ENCODE measurements at places on chromosomes 6 and 20.

DNA sequence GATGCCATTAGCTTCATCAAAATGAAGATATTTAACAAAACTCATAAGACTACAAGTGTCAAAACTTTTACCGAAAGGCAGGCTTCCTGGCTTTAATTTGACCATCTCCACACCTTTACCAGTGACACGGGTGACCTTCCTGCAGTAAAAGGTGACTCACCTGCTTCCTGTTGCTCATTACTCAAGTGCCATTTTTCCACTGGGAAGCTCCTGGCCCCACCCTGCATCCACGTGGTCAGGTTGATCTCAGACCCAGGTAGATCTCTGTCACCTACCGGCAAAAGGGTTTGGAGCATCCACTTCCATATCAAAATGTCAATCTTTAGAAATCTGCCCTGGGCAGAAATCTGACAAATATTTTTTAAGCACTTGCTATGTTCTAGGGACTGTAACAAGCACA is 31.9 kb upstream of the CDH4 start:
- no peak for DNase-seq

- no peak for DNase-seq
Observed at GRCh38 chr20:53613748-53614147, 20.1 kb upstream of the ZNF217 start.

DNA sequence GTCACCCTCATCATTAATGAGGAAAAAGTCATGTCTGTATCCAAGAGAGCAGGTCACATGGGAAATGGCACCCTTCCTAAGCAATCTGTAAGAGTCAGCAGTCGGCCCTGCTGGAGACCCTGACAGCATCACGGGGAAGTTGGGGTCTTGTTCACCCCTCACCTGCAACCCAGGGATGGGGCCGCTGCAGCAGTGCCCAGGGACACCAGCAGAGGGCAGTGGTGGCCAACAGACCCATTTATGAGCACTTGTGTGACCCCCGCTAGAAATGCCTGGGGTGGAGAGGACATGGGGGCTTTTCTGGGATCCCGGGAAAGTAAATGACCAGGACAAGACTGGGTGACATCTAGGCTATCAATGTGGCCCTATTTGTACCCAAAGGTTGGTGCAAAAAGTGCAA is 35.9 kb downstream of the ANKRD60 start:
- DNase-seq = no peak

DNA sequence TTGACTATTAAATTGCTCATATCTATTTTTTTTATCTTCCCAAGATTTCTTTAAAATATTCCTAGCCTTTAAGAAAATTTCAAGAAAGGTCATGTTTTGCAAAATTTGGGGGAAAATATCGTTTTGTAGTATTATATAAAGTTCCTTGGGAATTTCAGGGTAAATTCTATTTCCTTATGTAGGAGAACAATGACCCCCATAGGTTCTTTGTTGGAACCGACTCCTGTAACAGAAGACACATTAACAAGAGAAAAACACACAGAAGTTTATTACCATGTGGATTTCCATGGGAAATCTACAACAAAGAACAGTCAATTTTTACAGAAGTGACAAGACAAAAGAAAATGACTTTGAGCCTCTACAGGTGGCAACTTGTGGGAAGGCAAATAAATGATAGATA is 68.1 kb downstream of the ADGB start:
- no peak for DNase-seq

DNA sequence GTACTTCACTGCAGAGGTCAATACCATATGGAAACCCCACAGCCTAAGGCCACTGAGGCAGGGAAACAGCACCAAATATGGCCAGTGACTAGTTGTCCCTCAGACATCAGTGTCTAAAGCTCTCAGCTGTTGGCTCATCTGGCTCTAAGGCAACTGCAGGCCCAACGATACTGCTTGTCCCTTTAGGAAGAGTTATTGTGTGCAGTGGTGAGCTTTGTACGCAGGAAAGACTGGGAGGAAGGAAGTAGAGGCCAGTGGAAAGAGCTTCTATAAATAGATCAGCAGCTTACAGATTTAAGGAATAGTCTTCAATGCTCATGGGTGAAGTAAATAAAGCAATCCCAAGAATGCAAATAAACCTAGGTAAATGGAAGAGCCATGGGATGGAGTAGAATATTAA is 29.3 kb downstream of the DNAAF9 start:
- no peak for DNase-seq

GRCh38 chr6:147909640-147910039 is 401.1 kb downstream of the SAMD5 start:
- no peak for DNase-seq

- DNase-seq = no peak
Observed at GRCh38 chr6:14094721-14095120, 22.9 kb upstream of the CD83 start.

GRCh38 chr6:14118091-14118439 is 493 bp downstream of the CD83 start:
- no peak for DNase-seq

GRCh38 chr20:32366380-32366779 is 8.2 kb downstream of the ASXL1 start:
- no peak for DNase-seq

DNA sequence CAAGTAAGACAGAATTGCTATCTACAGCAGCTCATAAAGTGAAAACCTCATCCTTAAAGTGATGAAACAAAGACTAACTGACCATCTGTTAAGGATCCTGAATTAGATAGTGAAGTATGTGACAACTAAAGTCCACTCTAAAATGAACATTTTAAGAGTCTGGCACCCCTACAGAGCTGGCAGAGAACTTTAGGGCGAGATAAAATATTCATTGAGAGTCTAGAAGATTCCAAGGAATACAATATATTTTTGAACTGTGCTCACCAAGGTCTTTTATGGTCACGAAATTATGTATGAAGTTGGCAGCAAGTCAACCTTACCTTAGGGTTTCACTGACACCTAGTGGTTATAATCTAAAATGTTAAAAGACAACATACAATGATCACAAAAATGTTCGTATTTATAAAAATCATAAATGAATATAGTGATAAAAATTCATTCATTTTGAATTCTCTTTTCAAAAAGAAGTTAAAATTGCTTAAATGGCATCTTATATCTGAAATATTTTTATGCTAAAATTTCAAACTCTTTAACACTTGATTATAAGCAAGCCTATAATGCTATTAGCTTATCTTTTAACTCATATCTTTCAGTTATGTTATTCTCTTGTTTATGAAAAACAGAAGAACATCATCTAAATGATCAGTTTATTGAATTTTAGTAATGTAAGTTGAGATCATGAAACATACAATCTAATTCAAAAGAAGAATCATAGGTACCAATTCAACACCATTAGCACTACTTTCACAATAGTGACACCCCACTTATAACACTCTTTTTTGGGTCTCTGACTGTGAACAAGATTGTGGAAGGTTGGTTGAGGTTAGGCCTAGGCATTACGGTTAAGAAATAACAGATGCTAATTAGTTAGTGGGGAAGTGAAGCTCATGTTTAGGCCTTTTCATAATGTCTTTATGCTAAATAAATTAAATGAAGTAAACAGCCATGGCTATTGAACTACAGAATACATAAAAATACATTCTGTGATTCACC is 27.5 kb downstream of the RSPH3 start:
- no peak for DNase-seq

GRCh38 chr6:107822176-107823046 is 1.7 kb downstream of the SCML4 start:
- DNase-seq = no peak

- no peak for DNase-seq
Observed at GRCh38 chr6:43890197-43891062, 120.4 kb downstream of the VEGFA start.

GRCh38 chr6:151958332-151958731 is 150.8 kb downstream of the ESR1 start:
- no peak for DNase-seq

DNA sequence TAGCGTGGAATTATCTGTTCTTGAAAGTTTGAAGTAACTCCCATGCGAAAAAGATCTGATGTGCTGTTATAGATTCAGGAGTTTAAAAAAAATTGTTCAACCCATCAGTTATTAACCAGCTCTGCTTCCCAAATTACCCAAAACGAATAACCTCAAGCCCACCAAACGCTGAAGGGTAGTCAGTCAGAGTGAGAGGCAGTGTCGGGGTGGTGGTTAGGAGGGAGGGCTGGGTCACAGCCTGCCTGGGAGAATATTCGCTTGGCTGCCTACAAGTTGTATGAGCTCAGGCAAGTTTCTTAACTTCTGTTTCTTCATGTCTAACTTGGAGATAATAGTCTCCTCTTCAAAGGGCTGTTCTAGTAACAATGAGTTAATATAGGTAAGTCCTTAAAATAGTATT is 114.6 kb downstream of the JPH2 start:
- DNase-seq = no peak

- DNase-seq = no peak
Observed at GRCh38 chr6:135880066-135880972, 28.8 kb downstream of the PDE7B start.

DNA sequence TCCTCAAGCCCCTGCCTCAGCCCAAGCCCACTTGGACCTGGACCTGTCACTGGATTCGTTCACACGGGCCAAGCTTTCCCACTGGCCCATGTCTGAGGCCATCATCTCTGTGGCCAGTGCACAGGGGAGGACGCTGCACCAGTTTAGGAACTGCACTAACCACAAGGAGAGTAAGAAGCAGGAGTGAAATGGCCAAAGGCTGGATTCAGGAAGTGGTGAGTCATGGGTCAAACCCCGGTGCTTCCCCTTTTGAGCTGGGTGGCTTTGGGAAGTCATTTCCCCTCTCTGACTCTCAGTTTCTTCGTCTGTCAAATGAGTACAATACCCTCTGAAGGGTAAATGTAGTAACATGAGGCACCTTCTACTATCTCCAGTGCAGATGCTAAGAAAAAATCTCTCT is 87.9 kb downstream of the CD40 start:
- no peak for DNase-seq

DNA sequence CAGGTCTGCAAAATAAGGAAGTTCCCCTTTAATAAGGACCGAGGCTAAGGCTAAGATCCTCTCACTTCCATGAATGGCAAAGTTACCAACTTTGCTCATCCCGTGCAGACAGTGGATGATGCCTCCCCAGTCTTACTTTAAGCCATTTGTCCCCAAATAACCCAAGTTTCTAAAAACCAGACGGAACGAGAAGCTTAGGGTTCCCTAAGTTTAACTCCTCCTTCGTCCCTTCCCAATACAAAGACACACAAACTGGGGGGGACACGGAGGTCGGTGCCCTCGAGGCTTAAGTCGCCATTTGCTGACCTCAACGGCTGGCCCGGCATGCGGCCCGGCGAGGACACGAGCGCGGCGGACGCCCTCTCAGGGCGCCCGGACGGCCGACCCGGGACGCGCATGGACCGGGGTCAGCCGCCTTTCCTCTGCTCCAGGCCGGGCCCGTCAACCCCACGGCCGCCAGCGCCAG is 527 bp downstream of the FBXO30 start:
- no peak for DNase-seq

- no peak for DNase-seq
Observed at GRCh38 chr6:100346828-100347227, 117.9 kb downstream of the SIM1 start.

DNA sequence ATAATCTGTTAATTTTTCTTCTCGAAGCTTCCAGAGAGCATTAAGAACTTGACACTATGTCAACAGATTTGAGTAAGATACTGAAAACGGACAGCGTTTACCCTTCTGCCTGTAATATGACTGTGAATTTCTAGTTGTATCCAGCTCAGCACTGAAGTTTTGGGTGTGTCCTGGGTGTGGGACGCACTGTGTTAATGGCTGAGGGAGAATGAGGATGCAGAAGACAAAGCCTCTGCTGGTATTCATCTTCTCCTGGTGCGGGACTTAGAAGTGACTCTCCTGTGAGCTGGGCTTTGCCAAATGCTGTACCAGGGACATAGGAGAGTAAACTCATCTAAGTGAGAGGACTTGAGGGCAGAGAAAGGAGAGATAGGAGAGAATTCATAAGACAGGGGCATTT is 90.3 kb upstream of the CLDN20 start:
- no peak for DNase-seq

- no peak for DNase-seq
Observed at GRCh38 chr6:102742754-102743356, 1349.3 kb downstream of the GRIK2 start.

DNA sequence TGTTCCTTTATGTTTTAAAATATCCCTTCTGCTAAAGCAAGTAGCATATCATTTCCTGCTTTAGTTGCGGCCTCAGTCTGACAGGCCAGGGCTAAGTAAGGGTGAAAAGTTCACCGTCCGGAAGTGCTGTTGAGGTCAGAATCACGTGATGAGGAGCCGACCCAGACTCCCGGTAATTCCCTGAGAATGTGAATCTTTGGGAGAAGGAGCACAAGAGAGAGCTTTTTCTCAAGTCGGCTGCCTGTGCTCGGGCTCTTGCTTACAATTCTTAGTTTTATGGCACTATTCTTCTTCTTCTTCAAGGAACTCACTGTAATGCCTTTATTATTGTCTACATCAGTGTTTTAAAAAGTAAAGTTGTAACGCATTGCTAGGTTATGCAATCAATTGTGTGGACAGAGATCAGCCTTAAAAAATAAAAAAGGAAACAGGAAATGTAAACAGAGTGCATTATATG is 309.3 kb downstream of the PRL start:
- no peak for DNase-seq

- DNase-seq = no peak
Observed at GRCh38 chr6:108531332-108531731, 29.4 kb upstream of the FOXO3 start.

DNA sequence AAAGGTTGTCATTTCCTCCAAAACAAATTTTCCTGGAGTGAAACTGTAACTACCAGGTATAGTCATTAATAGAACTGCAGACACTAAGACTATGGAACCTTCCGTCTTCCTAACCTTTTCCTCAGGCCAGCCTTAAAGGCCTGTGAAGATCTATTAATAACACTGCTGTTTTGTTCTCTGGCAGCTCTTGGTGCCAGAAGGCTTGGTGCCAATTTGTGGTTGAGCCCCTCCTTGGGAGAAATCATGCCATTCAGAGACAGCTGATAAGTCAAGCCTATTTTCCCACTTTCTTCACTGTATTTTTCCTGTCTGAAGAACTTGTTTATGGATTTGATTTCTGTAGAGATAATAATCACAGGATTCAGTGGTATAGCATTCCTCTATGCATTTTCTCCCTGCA is 64.8 kb downstream of the HCRTR2 start:
- no peak for DNase-seq

GRCh38 chr20:15613530-15613929 is 959.7 kb downstream of the KIF16B start:
- no peak for DNase-seq

DNA sequence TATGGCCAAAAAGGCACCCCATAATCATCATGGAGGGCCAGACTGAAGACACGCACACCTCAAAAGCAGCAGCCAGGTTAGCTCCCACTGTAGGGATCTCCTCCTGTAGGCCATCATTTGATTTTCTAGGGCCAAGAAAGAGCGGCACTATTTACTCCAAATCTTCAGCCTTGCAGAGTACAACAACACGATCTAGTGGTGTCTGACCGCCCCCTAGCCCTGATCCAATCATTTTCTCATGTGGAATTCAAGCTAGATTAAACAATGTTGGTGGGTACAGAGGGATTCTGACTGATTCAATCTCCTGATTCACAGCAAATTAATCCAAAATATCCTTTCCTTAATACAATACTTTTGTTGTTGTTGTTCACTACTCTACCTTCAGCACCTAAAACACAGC is 12.5 kb downstream of the GNAS-AS1 start:
- no peak for DNase-seq
